ENCODE measurements at places on chromosomes 12 and 14.
A peak's percentile ranks its signal among the peaks of the same experiment; 100 is the strongest.

DNA sequence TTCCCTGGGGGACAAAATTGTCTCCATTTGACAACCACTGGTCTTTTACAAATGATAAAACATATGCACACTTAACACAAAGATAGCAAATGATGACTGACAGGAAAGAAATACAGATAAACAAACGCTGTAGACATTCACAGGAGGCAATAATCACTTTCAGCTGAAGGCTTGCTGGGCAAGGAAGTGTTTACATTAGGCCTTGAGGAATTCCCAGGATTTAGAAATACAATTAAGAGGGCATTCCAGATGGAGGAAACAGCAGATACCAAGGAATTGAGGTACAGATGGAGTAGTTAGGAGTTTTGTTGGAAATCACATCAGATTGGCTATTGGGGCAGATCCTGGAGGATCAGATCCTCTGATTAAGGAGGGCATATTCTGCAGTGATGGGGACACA lies 93.9 kb downstream of the DYRK2 start:
- no peak for DNase-seq

- DNase-seq = no peak
These were observed 62.7 kb upstream of the TSPAN11 start for GRCh38 chr12:30863839-30864238.

GRCh38 chr12:104274811-104275210 lies 28.7 kb upstream of the EID3 start:
- no peak for DNase-seq

DNA sequence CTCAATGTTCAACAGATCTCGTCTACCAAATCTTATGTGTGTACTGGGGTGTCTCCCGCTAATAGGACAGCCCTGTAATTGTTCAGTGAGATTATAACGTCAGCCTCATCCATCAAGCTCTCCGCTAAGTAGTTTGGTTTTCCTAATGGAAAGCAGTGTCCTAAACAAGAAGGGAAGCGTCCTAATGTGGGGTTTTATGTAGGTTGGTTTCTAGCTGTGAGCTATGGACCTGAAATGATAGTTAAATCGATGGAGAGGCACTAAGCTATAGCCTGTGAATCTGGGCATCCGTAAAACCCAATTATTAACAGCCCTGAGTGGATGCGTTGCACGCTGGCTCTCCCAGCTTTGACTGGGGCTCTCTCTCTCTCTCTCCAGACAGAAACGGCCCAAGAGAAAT lies 9.2 kb upstream of the MAP1LC3B2 start:
- no peak for DNase-seq

DNA sequence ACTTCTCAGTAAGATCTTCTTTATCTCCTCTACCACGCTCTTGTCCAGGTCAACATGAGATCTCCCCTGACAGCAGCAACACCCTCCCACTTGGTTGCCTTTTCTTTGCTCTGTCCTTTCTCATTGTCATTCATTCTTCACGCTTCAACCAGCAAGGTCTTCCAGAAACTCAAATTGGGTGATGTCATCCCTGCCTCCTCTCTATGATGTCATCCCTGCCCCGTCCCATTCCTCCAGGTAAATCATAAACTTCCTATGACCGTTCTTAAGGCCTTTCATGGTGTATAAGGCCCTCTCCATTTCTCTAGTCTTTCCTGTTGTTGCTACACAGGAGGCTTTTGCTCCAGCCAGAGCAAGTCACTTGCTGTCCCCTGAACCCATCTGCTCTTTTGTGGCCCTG lies 17.7 kb upstream of the TUNAR start:
- no peak for DNase-seq

DNA sequence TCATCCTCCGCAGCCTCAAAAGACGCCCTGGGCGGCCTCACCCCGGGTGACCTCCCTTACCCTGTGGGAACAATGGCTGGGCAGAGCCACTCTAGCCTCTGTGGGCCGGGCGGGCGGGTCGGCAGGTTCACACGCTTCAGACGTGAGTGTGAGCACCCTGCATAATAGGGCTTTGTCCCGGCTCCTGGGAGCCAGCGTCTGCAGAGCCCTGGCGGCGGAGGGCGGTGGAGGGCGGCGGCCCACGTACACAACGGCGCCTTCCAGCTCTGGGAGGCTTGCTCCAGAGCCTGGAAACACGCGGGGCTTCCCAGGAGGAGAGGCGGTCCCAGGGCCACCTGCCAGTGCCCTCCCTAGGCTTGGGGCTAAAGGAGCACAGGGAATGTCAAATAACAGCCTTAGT lies 205.6 kb downstream of the BCL11B start:
- no peak for DNase-seq

DNA sequence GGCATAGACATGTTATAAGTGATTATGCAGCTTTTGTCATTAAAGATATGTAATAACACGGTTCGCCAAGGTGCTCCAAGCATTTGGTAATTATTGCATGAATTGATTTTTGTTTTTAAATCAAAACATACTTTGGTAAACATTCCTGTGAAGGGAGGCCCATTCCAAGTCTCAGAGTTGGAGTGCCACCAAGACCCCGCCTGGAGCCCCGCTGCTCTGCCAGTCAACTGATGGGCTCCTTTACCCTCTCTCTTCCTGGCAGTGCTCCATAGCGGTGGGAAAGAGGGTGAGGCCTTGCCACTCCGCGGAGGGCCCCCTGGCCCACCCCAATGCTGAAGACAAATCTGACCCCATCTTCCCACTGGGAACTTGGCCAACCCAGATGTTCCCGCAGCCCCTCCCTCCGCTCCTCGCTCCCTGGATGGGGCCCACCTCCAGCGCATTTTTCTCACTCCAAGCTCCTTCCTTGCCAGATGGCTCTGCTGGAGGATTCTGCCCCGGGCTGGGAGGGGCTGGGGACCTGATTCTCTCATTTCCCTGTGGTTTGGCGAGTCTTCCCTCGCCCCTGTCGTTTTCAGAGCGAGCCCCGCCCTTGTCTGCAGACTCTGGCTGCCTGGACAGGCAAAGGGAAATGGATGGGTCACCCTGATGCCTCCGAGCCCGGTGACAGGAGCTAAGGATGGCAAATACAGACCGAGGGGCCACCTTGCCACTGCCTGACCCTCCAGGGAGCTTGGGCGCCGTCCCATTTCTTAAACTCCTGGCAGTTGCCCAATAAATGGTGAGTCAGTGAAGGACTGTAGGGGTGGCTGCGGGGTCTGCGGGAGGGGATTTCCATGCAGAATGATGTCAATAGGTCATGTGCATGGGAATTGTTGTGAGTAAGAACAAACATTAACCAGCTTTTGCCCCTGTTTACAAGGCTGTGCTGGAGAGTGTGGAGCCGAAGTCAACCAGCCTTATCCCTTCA lies 9.2 kb upstream of the PAPLN start:
- peak; percentile 95 for DNase-seq

- DNase-seq = peak; percentile 79
These were observed 46.2 kb downstream of the RPH3A start for GRCh38 chr12:112837629-112838197.

DNA sequence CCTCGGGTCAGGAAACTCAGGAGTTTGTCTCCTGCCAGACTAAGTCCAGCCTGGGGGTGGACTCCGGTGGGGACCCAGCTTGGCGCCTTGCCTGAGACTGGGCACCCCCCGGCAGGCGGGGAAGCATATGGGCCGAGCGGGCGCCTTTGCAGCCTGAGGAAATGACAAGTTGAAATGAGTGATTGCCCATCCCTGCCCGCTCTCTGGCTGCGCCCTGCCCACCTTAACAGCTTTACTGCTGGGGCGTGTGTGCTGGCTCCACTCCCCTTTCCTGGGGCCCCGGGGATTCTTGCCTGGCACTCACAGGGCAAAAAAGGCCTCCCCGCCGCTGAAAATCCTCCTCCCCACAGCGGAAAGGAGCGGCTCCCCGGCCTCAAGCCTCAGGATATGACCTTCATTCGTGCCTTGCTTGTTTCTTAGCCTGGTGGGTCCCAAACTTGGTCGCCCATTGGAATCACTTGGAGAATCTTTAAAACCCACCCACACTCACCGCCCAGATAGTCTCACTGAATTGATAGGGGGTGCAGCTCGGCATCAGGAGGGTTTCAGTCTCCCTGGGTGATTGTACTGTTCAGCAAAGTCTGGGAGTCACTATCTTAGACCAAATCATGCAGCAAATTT lies 1.5 kb downstream of the RFLNA start:
- no peak for DNase-seq

DNA sequence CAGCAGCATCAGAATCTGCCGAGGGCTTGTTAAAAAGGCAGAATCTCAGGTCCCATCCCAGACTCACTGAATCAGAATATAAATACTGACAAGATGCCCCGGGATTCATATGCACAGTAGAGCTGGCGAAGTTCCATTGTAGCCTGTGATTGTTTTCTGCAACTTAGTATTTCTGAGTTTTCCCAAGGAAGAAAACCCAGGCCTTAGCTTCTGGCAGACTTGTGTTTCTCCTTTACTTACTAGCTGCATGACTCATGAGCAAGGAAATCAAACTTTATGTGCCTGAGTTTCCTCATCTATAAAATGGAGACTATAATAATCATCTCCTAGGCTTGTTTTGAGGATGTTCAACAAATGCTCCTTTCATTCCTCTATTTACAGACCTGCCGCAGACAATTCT lies 278.5 kb upstream of the PLEKHG7 start:
- no peak for DNase-seq

DNA sequence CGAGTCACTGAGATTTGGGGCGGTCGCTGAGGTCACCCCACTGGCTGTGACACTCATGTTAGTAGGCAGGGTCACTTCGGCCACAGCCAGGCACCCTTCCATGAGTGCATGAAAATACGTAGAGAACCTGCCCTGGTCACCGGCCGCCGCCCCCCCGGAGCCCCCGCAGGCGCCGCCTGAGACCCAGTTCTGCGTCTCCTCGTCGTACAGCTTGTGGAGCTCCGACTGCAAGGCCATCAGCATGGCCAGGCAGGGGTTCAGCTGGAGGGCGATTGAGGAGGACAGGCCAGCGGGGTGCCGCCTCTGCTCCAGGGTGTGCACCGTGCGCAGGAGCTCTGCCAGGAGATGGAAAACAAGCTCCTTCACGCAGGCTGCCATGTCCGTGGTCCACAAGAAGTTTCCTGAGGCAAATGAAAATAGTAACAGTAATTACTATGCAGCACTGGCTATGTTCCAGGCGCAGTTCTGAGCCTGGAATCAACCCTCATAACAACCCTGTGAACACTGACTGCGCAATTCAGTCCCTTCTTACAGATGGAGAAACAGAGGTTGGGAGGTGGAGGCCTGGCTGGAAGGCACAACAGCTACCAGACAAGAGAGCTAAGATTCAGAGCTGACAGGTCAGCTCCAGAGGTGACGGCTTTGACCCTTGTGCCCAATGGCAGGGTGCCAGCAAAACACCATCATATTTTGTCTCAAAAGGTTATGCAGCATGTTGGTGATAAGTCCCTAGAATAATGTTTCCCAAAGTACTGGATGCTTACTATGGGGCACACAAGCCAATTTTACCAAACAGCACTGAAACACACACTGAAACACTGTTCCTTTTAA lies 59.9 kb downstream of the TRAFD1 start:
- no peak for DNase-seq

GRCh38 chr12:3341594-3341993 lies 149.4 kb upstream of the PRMT8 start:
- DNase-seq = no peak

GRCh38 chr12:13981990-13982389 lies 588 bp upstream of the GRIN2B start:
- no peak for DNase-seq

GRCh38 chr12:77076886-77077285 lies 11.5 kb upstream of the E2F7 start:
- DNase-seq = no peak

DNA sequence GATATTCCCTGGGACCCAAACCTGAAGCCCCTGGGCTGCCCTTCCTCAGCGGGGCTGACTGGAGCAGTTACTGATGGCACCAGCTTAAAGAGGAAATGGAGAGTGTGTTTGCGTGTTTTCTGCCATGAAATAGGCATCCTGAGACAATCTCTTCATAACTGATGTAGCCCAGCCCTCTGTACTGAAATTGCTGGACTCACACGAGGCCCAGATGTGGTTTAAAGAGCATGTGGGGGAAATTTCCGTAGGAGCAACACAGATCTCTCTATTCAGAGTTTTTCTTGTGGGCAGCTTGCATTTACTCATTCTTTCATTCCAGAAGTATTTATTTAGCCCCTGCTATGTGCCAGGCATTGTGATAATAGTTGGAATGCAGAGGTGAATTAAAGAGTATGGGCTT lies 782.1 kb upstream of the TBX3 start:
- no peak for DNase-seq

DNA sequence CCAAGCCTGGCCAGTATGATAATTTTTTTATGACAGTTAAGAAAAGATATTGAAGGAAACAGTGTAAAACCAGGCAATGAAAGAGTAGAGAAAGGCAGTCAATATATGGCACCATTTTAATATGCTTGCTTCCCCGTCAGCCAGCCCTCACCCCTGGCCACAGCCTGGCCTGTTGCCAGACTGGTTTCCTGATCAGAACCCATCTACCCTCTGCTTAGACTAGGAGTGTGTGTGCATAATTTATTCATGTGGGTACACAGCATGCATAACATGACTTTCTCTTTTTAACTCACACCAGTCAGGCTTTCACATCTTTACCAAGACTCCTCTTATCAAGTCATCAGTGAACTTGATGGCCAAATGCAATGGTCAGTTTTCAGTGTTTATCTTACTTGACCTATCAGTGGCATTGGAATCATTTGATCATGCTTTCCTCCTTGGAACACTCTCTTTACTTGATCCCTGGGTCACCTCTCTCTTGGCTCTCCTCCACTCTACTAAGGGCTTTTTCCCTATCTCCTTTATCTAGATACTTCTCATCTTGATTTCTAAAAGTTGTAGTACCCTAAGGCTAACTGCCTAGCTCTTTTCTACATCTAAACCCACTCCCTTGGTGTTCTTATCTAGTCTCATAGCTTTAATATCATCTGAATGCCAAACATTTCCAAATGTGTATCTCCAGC lies 10.0 kb upstream of the GPR19 start:
- no peak for DNase-seq

DNA sequence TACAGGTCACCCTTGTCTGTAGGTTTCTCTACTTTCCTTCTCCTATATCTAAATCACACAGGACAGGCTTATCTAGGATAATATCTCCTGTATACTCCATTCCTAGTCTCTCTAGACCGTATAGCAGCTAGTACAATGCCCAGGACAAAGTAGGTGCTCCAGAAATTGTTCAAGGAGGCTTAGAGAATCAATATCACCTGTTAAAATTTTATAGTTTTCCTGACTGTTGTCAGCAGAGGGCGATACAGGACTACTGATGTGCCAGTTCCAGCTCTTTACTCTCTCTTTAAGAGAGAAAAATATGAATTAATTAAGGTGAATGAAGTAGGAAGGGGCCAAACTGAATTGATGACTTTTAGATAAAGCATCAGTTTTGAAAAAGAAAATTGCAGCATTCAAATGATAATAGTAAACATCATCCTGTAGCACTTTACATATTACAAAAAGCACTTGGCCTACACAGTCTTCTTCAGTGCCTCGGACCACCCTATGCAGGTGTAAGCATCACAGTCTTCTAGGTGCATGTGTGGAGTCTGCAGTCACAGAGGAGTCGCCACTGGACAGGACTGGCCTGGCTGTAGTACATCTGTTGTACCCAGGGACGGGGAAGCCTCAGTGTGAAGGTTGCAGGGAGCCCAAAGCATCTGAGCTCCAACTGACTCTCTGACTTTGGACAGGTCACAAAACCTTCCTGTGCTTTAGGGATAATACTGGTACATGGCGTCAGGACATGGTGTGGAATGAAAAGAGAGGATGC lies 61.9 kb upstream of the MAX start:
- peak; percentile 60 for DNase-seq

- no peak for DNase-seq
These were observed 2.2 kb downstream of the GUCY2C start for GRCh38 chr12:14694145-14694714.

GRCh38 chr14:65258391-65258790 lies 154.1 kb upstream of the FUT8 start:
- no peak for DNase-seq

- no peak for DNase-seq
These were observed 2.3 kb upstream of the CSRP2 start for GRCh38 chr12:76881142-76881541.
